ENCODE measurements at places on chromosomes 12 and 14. TPM values are rescaled to one million over a fixed set of nuclear protein-coding genes. Genes with fewer than 3 reads are reported as not detected.

GRCh38 chr12:115859231-115859630 is 418.3 kb downstream of the MED13L start:
- DNase-seq = no peak

GRCh38 chr14:28704153-28704552 is 62.4 kb upstream of the FOXG1 start:
- no peak for DNase-seq

GRCh38 chr12:41108032-41108431 is 80.1 kb upstream of the PDZRN4 start:
- no peak for DNase-seq

Gene AKAP5
- 0.28 TPM for total RNA-seq

DNA sequence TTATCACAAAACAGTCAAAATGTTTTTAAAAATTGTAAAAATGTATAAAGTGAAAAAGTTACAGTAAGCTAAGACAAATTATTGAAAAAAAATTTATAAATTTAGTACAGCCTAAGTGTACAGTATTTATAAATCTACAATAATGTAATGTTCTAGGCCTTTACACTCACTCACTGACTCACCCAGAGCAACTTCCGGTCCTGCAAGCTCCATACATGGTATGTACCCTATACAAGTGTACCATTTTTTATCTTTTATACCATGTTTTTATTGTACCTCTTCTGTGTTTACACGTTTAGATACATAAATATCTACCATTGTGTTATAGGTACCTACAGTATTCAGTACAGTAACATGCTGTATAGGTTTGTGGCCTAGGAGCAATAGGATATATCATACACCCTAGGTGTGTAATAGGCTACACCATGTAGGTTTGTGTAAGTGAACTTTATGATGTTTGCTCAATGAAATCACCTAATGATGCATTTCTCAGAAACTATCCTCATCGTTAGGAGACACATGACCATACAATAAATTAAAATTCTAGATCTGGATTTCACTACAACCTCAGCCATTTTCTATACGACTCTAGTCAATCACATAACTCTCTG is 66.8 kb downstream of the TXNDC16 start:
- no peak for DNase-seq

DNA sequence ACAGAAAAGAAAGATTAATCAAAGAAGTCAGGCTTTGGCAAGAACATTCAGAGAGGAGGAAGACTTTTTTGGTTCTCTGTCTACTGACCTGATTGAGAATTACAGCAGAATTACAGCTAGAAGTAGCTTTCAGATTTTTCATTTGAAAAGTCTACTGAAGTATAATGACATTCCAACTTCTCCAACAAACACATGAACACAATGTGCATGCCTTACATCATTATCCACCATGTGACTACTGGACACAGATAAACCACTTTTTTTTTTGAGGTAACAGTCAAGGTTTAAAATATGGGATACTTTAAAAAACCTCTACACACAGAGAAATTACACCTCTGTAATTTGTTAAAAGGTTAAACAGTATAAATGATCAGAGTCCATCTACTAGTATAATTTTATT is 12.3 kb downstream of the BTBD7 start:
- DNase-seq = no peak

Gene C12orf54
- total RNA-seq = not detected

DNA sequence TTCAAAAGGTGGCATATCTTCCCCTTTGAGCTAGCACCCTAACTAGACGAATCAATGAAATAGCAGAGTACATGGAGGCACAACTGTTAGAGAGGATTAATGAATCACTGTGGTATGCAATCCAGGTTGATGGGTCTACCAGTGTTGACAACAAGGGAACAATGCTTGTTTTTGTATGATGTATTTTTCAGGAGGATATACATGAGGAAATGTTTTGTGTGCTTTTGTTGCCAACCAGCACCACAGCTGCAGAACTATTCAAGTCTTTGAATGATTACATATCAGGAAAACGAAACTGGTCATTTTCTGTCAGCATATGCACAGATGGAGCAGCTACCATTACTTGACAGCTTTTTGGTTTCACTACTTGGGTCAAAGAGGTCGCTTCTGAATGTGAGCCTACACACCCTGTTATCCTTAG is 142.6 kb downstream of the GPHN start:
- no peak for DNase-seq

All from liver (tissue), 10 donors.